ENCODE measurements at places on chromosomes 16 and 17. TPM values are rescaled to one million over a fixed set of nuclear protein-coding genes. Genes with fewer than 3 reads are reported as not detected.

The KRT40 gene
- total RNA-seq, result not detected

The HS3ST4 gene
- not detected for total RNA-seq

The CD300E gene
- not detected for total RNA-seq

The PDILT gene
- not detected for total RNA-seq

The MT1E gene
- total RNA-seq, result not detected

The MARVELD3 gene
- total RNA-seq, result 0.51 TPM

The ZNF423 gene
- 0.16 TPM for total RNA-seq

The CFAP119 gene
- 9.1 TPM for total RNA-seq

The KIF18B gene
- 33.4 TPM for total RNA-seq

The CES4A gene
- 1.2 TPM for total RNA-seq

The TBC1D26 gene
- total RNA-seq, result not detected

The GCGR gene
- total RNA-seq, result 0.26 TPM

The ABCA6 gene
- not detected for total RNA-seq

The AURKB gene
- 173 TPM for total RNA-seq

The SERPINF2 gene
- total RNA-seq, result 1.6 TPM

The VAT1L gene
- not detected for total RNA-seq

The KRT31 gene
- not detected for total RNA-seq

The WBP2 gene
- 105 TPM for total RNA-seq

The SNX20 gene
- total RNA-seq, result not detected

The TRPV3 gene
- total RNA-seq, result 0.44 TPM

The ZNF174 gene
- 15.2 TPM for total RNA-seq

All from A549 treated with DMSO at 1 μM for 4 hours (cell line).